ENCODE measurements at places on chromosomes 3 and 15.

DNA sequence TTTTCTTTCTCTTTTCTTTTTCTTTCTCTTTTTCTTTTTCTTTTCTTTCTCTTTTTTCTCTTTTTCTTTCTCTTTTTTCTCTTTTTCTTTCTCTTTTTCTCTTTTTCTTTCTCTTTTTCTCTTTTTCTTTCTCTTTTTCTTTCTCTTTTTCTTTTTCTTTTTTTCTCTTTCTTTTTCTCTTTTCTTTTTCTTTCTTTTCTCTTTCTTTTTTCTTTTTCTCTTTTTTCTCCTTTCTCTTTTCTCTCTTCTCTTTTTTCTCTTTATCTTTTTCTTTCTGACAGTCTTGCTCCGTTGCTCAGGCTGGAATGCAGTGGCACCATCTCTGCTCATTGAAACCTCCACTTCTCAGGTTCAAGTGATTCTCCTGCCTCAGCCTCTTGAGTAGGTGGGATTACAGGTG, 335.7 kb downstream of the SQOR start:
- no peak for DNase-seq

- DNase-seq, result no peak
Measured at GRCh38 chr15:75928680-75929608, 25.3 kb downstream of the FBXO22 start.

- DNase-seq, result no peak
Measured at GRCh38 chr15:70643783-70644125, 119.6 kb downstream of the UACA start.

DNA sequence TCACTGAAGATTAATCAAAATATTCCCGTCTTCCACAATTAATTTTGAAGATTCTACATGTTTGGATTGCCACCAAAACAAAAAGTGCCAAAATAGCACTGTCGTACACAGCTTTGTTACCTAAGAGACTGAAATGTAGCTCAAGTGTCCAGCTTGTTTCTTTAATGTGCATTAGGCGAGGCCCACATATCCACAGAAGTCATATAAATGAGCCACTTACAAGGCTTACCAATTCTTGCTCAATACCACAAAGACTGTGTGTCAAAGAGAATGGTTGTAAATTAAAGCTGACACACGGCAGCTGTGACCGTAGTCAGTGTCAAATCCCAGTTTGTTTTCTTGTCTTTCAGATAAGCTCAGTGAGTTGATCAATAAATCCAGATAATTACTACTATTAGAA, 639.4 kb upstream of the TBL1XR1 start:
- DNase-seq, result no peak

- no peak for DNase-seq
Measured at GRCh38 chr3:160060409-160061027, 71.9 kb downstream of the IL12A start.
